HT1080 (cell line): ENCODE measurements at places on chromosomes 5 and 9.

GRCh38 chr9:27523141-27523540, 949 bp upstream of the IFNK start:
- no peak for DNase-seq

DNA sequence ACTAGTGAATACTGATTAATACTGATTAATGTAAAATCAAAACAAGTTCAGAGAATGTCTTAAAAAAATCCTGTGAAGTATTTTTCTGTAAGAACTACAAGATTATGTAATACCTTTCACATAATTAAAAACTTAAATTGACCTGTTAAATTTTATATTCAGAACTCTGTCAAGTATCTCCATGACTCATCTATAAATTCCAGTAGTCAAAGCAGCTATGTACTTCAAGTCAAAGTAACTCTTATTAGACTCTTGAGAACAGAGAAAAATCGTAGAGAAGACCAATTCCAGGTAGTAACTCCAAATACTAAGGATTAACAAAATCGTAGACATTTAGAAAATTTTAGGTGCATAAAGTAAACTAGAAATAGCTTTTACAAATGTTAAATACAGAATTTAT, 77.1 kb downstream of the HOMER1 start:
- DNase-seq, result no peak

DNA sequence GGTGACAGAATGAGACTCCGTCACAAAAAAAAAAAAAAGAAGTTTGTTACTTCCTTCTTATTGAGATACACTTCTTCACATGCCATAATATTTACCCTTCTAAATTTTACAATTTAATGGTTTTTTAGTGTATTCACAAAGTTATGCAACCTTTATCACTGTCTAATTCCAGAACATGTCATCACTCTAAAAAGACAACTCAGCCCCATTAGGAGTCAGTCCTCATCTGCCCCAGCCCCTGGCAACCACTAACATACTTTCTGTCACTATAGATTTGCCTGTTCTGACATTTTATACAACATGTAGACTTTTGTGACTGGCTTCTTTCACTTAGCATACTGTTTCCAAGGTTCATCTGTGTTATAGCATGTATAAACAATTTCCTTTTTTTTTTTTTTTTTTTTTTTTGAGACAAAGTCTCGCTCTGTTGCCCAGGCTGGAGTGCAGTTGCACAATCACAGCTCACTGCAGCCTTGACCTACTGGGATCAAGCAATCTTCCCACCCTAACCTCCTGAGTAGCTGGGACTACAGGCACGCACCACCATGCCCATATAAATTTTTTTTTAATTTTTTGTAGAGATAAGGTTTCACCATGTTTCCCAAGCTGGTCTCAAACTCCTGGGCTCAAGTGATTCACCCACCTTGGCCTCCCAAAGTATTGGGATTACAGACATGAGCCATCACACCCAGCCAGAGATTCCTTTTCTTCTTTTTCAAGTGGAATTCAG, 18.0 kb downstream of the AQP3 start:
- DNase-seq, result no peak

DNA sequence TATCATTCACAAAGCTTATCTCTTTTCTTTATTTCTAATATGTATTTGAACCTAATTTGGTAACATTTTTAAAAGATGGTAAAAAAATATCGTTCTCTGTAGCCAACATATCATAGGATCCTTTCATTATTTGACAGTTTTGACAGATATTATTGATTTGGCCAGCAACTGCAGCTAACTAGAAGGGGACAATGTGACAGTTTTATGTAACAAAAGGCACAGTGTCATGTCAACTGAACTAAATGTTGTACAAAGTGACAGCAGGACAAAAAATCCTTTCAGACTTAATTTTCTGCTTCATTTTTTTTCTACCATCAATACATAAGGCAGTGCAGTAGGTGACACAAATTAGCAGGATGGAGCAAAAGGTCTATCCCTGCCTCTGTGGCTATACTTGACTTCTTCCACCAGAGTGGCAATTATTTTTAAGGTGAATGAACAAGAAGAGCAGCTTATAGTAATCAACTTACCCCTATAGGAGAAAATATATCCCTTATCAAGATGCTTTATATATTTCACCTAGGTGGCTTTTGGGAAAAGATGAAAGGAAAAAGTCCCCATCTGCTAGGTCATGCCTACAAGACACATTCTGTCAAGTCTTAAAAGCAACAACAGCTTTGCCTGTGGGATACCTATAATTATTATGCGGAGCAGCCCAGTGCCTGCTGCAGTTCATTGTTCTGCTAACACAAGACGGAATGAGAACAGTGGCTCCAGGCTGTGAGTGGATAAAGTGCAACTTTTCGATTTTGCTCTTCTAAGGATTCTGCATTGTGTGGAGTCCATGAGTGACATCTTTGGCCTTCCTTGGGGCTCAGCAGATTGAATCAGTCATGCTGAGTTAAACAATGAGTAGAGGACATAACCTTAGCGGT, 694.9 kb downstream of the ISL1 start:
- DNase-seq, result no peak

DNA sequence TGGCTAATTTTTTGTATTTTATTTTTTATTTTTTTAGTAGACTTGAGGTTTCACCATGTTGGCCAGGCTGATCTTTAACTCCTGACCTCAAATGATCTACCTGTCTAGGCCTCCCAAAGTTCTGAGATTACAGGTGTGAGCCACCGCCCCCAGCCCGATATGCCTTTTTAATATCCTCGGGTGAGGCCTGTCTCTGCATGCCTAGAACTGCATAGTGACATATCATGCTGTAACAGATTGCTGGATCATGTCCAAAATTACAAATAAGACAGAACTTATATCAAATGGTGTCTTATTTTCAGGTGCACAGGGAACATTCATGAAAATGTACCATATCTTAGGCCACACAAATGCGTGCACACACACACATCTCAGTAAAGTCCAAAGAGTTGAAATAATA, 39.1 kb upstream of the PJA2 start:
- no peak for DNase-seq

DNA sequence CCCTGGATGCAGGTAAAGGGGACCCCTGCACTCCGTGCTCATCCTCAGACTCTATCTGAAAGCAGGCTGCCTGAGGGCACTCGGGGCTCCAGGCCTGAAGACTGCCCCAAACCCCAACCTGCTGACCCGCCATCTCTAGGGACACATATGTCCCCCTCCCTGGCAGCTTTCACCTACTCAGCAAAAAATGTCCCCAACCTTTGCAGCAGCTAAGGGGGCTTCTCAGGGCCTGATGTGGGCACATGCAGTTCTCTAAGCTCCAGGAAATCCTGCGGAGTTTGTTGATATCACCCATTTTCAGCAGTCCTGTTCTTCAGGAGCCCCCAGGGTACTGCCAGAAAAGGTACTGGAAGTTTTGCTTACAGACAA, 2.2 kb upstream of the DPH7 start:
- DNase-seq, result no peak

- DNase-seq, result no peak
Observed at GRCh38 chr5:61731946-61732314, 399.9 kb downstream of the ZSWIM6 start.
